Tibial nerve (tissue), 4 donors: ENCODE measurements at places on chromosomes 7 and 10. TPM values are rescaled to one million over a fixed set of nuclear protein-coding genes. Genes with fewer than 3 reads are reported as not detected.

Gene GPR158
- total RNA-seq = under 0.01 TPM

Gene ANAPC16
- total RNA-seq = 52.6 TPM

Gene A1CF
- not detected for total RNA-seq

Gene NACAD
- total RNA-seq = 6.9 TPM

Gene CDK13
- 121 TPM for total RNA-seq
